ENCODE measurements at places on chromosomes 11 and 22. TPM values are rescaled to one million over a fixed set of nuclear protein-coding genes. Genes with fewer than 3 reads are reported as not detected.

DNA sequence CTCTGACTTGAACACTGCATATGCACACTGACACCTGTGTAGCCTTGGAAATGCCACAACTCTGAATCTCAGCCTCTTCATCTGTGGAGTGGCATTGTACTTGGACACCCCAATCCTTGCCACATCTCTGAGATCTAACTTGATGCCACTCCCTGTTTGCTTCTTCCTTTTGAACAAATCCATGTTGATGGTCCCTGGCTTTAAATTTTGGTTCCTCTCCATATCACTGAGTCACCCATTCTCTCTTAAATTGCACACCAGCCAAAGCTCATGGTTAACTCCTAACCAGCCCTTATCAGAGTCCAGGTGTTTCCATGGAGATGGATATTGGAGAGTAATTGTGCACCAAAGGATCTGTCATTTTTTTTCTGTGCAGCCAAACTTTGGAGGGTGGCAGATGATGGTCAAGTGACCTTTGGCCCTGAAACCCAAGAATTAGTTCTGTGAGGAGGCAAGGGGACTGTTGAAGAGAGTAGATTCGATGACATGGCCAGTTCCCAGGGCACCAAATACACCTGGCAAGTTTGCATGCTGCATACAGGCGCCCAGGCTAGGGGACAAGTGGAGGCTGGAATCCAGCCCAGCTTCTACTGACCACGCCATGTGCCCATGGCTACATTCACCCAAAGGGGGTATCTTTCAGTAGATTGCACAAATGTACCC lies 25.1 kb upstream of the PAMR1 start:
- DNase-seq = no peak

- no peak for DNase-seq
Measured at GRCh38 chr22:31465307-31465706, 24.3 kb downstream of the EIF4ENIF1 start.

- DNase-seq = no peak
Measured at GRCh38 chr11:68387840-68388239, 72.7 kb upstream of the PPP6R3 start.

PDGFB gene
- total RNA-seq = 3.9 TPM

GRCh38 chr11:128920666-128921065 lies 22.0 kb downstream of the TP53AIP1 start:
- DNase-seq = no peak

GRCh38 chr11:124150684-124151083 lies 32.5 kb upstream of the OR10D3 start:
- no peak for DNase-seq

GAL gene
- 3.9 TPM for total RNA-seq

DNA sequence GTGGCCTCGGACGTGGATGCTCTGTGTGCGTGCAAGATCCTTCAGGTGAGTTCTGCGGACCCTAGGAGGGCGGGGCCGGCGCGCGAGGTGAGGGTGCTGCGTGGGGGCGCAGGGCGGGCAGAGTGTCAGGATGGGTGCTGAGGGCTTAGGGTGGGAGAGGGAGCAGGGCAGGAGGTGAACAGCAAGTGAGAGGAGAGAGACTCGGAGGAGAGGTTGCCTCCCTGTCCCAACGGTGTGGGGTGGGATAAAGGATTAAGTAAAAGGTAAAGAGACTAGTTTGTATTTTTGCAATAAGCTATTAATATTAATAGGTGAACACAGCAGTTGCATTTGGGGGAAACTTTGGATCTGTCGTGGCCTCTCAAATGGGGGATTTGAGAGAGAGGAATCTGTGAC lies 451 bp downstream of the CDC45 start:
- DNase-seq = no peak

- DNase-seq = no peak
Measured at GRCh38 chr11:61940466-61940865, 9.7 kb upstream of the BEST1 start.

- no peak for DNase-seq
Measured at GRCh38 chr11:34236572-34236971, 121.2 kb downstream of the ABTB2 start.

OR52I2 gene
- total RNA-seq = not detected

TPH1 gene
- total RNA-seq = not detected

- DNase-seq = no peak
Measured at GRCh38 chr22:46676881-46677280, 56.7 kb downstream of the GRAMD4 start.

- DNase-seq = no peak
Measured at GRCh38 chr11:68016904-68017817, 7.0 kb downstream of the ALDH3B1 start.

CDC45 gene
- total RNA-seq = 86.3 TPM
